ENCODE measurements at places on chromosomes 4 and X.

DNA sequence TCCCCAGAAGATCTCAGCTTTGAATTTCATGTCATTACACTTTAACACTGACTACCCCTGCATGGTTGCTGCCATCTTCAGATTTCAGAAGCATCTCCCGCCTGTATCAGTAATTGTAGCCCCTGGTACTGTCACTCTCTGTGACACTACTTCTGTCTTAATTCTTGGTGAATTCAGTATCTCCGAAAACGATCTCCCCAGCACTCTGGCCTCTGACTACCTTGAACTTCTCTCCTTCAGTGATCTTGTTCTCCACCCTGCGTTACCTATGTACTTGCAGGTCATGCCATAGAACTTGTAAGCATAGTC is 53.8 kb upstream of the ABCG2 start:
- DNase-seq, result no peak

- DNase-seq, result no peak
Measured at GRCh38 chr4:16824278-16824806, 74.1 kb downstream of the LDB2 start.

DNA sequence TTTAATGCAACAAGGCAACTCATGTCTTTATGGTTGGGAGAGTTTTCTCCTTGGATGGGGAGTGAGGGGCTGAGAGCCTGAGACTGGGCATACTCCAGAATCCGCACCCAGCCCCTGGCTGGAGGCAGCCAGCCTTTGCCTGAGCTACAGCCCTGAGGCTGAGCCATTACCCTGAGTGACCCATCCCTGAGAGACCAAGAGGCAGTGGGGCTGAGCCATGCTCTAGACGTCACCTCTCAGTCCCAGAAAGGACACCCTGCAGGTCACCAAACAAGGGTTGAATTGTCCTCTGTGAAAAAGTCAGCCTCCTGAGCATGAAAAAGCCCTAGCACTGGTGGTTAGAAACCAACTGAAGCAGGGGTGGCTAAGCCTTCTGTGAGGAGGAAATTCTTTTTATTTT is 151.2 kb upstream of the GATB start:
- DNase-seq, result no peak

GRCh38 chr4:27366104-27366823 is 505.6 kb downstream of the STIM2 start:
- DNase-seq, result peak; percentile 53

GRCh38 chr4:183249854-183250253 is 70.2 kb downstream of the CLDN22 start:
- peak; percentile 57 for DNase-seq

- no peak for DNase-seq
Measured at GRCh38 chr4:32544846-32545245, 1824.7 kb downstream of the PCDH7 start.

GRCh38 chr4:152968806-152969394 is 32.8 kb downstream of the FHDC1 start:
- DNase-seq, result peak; percentile 64

DNA sequence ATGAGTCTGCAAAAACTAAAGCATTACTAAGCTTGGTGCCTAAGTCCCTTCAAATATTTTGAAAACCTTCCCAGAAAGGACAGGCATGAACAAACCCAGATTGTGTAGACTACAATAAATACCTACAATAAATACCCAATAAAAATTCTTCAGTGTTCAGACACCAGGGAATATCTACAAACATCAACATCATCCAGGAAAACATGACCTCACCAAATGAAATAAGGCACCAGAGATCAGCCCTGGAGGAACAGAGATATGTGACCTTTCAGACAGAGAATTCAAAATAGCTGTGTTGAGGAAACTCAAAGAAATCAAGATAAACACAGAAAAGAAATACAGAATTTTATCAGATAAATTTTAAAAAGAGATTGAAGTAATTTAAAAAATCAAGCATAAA is 57.8 kb upstream of the NLRP2B start:
- DNase-seq, result no peak

GRCh38 chr4:166143227-166143626 is 270.2 kb downstream of the TLL1 start:
- DNase-seq, result no peak

GRCh38 chrX:108299101-108299591 is 139.1 kb downstream of the COL4A6 start:
- DNase-seq, result peak; percentile 81

- no peak for DNase-seq
Measured at GRCh38 chrX:107273795-107274194, 67.4 kb downstream of the DNAAF6 start.

GRCh38 chr4:148006001-148006400 is 274.1 kb downstream of the ARHGAP10 start:
- no peak for DNase-seq

DNA sequence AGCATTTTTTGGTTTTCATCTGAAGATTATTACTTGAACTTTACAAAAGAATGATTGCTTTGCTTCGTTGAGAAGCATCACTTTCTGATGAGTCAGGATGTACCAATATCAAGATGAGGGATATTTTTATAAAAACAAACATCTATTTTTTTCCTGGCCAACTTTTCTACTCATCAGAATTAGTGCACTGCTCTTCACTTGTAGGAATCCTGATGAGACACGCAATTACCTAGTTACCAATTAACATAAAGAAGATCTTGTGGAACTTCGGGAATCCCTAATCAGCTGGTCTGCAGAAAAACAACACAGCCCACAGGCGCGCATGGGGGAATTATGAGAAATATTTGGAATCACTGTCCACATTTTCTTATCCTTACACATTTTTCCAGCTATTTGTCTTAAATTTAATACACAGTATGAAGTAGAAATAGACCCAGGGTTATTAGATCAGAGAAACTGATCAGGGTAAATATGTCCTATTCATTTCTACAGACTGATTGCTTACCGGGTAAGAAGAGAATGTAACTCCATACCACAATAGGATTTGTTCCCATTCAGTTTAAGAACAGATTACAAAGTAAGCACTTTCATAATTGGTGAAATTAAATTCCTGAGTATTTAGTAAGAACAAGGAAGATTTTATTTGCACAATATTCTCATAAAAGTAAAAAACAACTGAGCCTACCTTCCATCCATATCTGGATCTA is 50.9 kb downstream of the MFAP3L start:
- DNase-seq, result peak; percentile 81

- no peak for DNase-seq
Measured at GRCh38 chr4:177569434-177569833, 127.2 kb upstream of the AGA start.

DNA sequence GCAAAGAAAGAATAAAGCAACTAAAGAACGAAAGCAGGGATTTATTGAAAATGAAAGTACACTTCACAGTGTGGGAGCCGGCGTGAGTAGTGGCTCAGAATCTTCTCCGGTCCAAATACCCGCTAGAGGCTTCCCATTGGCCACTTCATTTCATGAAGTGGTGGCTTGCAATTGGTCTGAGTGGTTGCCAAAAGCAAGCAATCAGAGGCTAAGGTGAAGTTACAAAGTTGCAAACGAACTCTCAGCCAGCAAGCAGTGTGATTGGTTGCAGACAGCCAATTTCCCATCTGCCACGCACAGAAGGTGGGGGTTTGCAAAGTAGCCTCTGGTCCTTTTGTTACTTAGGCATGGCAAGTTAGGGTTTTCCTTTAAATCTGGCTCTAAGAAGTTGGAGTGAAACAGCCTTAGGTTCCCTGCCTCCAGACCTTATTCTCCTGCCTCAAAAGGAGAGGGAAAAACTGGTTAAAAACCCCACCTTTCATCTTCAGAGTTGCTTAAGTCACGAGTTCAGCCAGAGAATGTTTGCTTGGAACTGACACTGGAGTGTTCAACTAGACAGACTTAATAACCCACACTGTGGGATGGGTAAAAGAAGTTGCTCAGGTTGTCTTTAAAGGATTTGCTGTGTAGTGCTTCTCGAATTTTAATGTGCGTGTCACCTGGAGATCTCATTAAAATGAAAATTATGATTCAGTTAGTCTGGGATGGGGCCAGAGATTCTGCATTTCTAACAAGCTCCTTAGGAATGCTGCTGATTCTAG is 6.9 kb upstream of the CLOCK start:
- peak; percentile 48 for DNase-seq

DNA sequence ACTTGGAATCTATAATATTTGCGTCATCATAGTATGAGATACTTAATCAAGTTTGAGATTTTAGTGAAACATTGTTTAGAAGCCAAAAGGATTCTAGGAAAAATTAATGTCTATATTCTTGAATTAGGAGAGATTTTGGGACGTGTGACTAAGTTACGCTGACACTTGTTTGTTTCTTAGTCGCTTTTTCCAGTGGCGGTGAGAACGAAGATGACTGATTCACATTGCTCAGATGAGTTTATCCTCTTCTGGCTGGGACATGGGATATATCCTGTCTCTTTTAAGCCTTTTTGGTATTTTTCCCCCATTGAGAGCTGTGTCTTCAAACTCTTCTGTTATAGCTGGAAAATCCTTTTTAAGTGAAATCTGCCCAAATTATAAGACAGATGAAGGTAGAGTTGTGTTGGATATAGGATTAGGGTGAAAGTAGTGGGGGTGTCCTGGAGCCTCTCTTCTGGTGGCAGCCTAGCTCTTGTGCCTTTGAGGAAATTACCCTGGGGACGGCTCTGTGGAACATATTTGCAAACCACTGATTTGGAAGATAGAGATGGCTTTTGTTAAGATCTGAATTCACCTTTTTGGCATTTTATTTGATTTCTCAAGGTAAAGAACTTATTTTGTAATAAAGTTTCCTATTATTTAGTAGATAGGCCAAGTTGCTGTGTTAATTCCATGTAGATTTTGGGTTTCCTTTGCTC is 49.7 kb downstream of the HTT start:
- no peak for DNase-seq

- DNase-seq, result peak; percentile 88
Measured at GRCh38 chr4:94457692-94458106, 6.0 kb downstream of the PDLIM5 start.
